ENCODE measurements at places on chromosomes 1 and 21.

- DNase-seq = no peak
These were observed 44.9 kb downstream of the PLA2G4A start for GRCh38 chr1:186873687-186874086.

- peak; percentile 82 for DNase-seq
These were observed 33.5 kb upstream of the IL19 start for GRCh38 chr1:206736878-206737728.

DNA sequence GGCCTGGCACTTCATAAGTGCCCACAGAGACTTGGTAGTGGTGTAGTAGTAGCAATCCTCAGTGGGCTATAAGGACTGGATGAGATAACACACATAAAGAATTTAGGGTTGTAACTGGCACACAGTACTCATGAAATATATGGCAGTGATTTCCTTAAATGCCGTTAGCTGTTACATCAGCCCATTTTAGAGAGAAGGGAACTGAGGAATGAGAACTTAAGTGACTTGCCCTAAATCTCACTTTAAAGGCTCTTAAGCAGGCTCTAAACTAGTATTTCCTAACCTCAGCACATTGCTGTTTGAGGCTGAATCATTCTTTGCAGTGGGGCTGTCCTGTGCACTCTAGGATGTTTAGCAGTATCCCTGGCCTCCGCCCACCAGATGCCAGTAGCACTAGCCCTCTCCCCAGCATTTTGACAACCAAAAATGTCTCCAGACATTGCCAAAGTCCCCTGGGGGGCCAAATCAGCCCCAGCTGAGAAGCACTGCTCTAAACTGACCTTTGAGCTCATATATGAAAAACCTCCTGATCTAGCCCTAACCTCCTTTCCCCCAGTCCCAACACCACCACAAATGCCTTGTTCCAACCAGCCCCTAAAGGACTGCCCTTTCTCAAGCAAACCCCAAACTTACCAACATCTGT, 11.6 kb downstream of the CAMK2N1 start:
- no peak for DNase-seq

- DNase-seq = no peak
These were observed at the start of gene OR2L13 for GRCh38 chr1:248094884-248095283. OR2L13 (plus strand) TSS chr1:248095184; CDS start chr1:248099376, 4,192 bp downstream.

- no peak for DNase-seq
These were observed 20.0 kb upstream of the WARS2 start for GRCh38 chr1:119160409-119160808.

- DNase-seq = no peak
These were observed 22.1 kb upstream of the UMODL1 start for GRCh38 chr21:42048870-42049577.

DNA sequence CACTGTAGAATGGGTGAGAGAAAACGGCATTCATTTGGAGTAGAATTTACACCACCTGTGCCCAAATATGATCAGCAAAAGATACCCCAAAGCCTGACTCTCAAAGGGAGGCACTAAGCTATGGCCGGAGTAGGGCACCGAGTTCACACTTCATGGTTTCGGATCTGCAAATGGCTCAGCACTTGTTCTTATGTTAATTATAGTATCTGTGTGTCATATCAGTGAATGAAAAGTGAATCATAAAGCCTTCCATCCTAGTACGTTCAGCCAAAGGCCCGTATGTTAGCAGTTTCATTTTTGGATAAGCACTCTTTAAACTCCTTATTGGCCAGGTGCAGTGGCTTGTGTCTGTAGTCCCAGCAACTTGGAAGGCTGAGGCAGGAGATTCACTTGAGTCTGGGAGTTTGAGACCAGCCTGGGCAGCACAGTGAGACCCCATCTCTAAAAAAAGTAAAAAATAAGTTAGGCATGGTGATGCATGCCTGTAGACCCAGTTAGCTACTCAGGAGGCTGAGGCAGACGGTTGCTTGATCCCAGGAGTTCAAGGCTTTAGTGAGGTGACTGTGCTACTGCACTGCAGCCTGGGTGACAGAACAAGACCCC, 4.9 kb upstream of the CORT start:
- no peak for DNase-seq

GRCh38 chr1:69499203-69499803, 68.4 kb upstream of the LRRC7 start:
- no peak for DNase-seq

DNA sequence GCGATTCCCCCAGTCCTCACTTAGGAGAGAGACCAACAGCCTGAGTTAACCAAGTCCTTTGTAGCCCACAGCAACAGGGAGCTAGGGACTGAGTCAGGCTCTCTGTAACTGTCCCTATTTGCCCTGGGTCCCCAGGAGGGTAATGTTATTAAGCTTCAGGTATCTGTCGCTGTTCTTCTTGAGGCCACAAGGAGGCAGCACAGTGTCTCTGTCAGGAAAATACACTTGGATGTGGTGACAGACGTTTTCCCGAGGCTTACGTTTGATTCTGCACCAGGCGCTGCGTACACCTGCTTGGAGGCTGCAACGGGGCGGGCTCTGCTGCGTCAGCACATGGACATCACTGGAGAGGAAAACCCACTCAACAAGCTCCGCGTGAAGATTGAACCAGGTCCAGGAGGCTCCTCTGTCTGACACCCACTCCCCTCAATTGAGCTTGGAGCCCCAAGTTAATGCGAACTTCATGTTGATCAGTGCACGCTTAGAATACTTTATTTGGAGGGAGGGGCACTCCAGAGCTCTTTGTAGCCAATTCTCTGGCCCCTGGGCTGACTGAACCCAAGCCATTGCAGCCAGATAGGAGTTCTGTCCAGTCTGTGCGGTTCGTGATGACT, 10.7 kb upstream of the ELF3 start:
- DNase-seq = peak; percentile 33

DNA sequence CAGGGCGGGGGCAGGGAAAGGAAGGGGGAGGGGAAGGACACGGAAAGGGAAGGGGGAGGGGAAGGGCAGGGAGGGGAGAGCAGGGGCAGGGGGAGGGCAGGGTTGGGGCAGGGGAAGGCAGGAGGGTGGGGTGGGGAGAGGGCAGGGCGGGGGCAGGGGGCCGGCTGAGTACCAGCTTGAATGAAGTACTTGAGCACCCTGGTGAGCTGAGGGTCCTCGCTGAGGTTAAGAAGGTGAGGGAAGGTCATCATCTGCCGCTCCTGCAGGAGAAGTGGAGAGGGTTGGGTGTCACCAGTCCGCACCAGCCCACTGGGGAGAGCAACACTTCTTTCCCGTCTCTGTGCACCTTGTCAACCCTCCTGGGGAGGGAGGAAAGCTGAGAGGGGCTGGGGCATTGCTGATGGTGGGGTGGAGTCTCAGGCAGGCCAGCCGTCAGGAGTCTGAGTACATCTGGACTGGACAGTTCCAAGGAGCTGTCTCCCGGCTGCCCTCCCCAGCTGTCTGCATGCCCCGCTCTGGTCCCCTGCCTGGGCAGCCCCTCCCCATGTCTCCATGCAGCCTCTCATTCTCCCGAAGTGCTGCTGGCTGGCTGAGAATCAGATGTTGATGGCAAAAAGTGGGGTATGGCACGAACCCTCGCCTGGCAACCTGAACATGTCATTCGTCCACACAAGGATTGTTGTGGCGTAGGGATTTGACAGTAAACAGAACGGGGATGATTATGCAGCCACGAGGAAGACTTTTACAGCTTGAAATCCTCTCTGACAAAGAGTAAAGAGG, 70.0 kb downstream of the SCCPDH start:
- no peak for DNase-seq

DNA sequence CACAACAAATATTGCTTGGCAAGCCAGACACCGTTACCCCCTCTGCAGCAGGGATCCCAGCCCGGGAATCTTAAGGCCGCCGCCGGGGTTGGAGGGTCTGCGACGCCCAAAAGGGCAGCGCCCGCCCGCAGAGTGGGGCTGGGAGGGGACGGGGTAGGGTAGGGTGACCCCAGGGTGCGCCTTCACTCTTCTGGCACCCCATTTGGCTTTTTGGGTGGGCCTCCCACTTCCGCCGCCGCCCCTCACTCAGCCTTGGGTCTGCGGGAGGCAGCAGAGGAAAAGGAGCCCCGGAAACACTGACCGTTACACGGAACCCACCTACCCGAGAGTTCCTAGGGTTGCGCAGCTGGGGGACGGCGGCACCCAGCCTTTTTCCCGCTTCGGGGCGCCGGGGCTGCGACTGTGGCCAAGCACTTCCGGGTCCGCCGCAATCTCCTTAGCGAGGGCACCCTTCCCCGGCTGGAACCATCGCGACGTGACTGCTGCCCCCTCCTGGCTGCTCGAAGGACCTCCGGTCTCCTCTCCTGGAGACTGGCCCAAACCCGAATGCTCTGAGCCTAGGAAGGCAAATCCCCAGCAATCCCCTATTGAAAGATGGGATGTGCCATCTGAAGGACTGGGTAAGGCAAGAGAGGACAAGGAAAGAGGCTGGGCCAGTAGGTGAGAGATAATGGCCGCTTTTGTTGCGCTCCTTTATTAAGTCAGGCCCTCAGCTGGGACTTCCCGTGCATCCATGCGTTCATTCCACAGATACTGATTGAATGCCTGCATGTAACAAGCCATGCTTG, at the start of gene PIGC:
Gene PIGC, minus strand, starts transcription at position 404 of the 788 bp plus-strand sequence. CDS start 1,447 bp downstream, outside the sequence.
- peak; percentile 91 for DNase-seq

- no peak for DNase-seq
These were observed 18.5 kb downstream of the CCN1 start for GRCh38 chr1:85599076-85599491.

- peak; percentile 54 for DNase-seq
These were observed 493 bp downstream of the DISC1 start for GRCh38 chr1:231626951-231627614.

- DNase-seq = no peak
These were observed 124.8 kb downstream of the CLEC20A start for GRCh38 chr1:178371933-178372388.

DNA sequence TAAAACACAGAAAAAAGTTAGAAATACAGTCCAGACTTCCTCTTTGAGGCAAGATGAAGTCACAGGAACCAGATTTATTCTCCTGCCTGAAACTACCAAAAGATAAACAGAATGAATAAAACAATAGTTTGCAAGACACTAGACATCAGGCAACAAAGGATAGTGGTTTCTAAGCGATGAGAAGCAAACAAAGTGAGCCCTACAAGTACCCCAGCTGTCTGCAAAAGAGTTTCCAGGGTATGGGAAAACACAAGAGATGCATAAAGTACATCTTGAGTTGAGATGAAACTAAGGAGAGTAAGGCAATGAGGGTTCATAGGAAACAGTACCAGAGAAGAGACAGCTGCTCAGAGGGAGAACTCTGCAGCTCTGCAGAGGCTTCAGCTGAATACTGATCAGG, 83.3 kb upstream of the COL24A1 start:
- no peak for DNase-seq

DNA sequence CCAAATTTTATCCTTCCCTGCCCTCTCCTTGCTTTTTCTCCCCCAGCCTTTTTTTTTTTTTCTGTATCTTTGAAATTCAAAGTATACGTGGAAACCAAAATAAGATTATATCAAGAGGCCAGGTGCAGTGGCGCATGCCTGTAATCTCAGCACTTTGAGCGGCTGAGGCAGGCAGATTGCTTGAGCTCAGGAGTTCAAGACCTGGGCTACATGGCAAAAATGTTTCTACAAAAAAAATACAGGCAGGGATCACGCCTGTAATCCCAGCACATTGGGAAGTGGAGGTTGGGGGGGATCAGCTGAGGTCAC, 6.6 kb upstream of the PRCC start:
- no peak for DNase-seq

- no peak for DNase-seq
These were observed 22.4 kb upstream of the ASB17 start for GRCh38 chr1:75954586-75954985.

- DNase-seq = no peak
These were observed 209.3 kb downstream of the GABPA start for GRCh38 chr21:25944082-25944481.

GRCh38 chr1:241462391-241462790, 57.2 kb downstream of the FH start:
- no peak for DNase-seq

GRCh38 chr21:33283203-33283602, 17.0 kb downstream of the IL10RB start:
- no peak for DNase-seq

- no peak for DNase-seq
These were observed 133.4 kb downstream of the CASZ1 start for GRCh38 chr1:10662824-10663677.

- DNase-seq = no peak
These were observed 560 bp downstream of the PADI2 start for GRCh38 chr1:17118706-17119075.

- no peak for DNase-seq
These were observed 8.5 kb downstream of the COLGALT2 start for GRCh38 chr1:184028854-184029623.

DNA sequence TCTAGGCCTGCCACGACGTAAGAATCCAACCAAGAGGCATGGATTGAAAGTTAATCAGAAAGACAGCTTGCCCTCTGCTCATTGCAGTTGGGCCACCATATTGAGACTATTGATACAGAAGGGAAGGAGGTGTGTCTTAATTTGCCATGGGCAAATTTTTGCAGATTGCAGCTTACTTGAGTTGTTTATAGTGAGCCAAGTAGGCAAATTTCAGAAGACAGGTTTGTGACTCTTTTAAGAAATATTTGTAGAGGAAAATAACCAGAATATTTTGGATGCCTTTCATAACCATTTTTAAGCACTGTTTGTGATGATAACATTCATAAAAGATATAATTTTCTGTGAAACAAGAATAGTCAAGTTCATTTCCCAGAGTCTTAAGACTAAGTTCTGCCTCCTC, 74.1 kb downstream of the PRDM2 start:
- DNase-seq = no peak

- no peak for DNase-seq
These were observed 49.8 kb downstream of the CDKN2C start for GRCh38 chr1:51019811-51020210.

GRCh38 chr1:21541835-21542234, 32.6 kb downstream of the ALPL start:
- DNase-seq = no peak

GRCh38 chr1:59029411-59030167, 245.7 kb upstream of the JUN start:
- DNase-seq = no peak

- DNase-seq = no peak
These were observed 138.6 kb upstream of the NGF start for GRCh38 chr1:115476616-115477015.

- no peak for DNase-seq
These were observed 6.4 kb upstream of the CSF1 start for GRCh38 chr1:109904105-109904817.

DNA sequence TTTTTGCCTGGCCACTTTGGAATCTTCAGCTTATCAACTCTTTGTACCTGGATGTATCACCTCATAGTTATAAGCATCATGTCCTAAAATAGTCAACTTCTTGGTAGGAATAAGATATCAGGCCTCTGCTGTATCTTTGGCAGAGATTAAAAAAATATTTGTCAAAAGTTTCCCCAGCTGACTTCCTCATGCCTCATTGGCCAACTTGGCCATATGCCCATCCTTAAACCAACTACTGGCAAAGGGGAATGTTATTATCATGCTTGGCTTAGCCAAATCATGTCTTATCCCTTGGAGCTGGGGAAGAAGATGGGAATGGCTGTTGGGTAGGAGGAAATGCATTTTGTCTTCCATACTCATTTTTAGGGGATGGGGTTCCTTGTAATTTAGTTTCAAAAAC, 23.4 kb downstream of the NFASC start:
- no peak for DNase-seq

- no peak for DNase-seq
These were observed 9.6 kb downstream of the CLDN14 start for GRCh38 chr21:36470294-36470693.

Data from CD4-positive, alpha-beta T cell treated with Interleukin-17A for 1 hour (primary cell).